H9 (cell line): ENCODE measurements at places on chromosomes 2 and 18.

DNA sequence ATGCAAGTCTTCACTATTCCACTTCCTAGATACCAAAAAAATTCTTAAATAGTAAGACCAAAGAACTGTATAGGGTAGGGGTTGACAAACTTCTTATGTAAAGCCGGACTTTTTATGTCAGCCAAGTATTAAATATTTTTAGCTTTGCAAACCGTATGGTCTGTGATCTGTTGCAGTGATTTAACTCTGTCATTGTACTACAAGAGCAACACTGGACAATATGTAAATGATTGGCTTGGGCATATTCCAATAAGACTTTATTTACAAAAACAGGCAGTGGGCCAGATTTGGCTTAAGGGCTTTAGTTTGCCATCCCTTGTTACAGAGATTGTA lies 48.0 kb downstream of the MGAT5 start:
- no peak for DNase-seq

GRCh38 chr2:65364986-65365733 lies 67.2 kb downstream of the SPRED2 start:
- DNase-seq = no peak

DNA sequence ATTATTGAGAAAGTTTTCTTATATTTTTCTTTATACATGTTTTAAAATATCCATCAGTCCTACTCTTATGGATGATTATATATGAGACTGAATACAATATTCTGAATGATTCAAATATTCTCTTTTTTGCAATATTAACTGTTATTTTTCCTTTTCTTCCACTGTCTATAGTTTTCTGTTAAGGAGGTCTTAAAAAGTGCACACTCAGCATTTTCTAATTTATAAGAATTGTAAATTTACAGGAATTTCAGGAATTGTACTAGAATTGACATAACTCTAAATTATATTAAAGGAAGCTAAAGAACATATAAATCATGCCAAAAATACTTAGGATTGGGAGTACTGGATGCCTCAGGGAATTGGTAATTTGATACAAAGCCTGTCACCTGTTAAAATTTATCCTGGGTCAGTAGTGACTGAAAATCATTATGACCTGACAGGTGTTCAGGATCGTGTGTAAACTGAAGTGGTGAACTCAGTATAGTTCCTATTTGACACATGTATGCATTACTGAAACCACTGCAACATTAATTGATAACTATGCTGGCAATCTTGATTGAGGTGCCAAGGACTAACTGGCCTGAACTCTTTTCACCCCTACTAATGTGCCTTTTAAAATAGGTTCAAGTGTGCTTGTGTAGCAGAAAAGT lies 30.4 kb downstream of the MSTN start:
- DNase-seq = no peak

DNA sequence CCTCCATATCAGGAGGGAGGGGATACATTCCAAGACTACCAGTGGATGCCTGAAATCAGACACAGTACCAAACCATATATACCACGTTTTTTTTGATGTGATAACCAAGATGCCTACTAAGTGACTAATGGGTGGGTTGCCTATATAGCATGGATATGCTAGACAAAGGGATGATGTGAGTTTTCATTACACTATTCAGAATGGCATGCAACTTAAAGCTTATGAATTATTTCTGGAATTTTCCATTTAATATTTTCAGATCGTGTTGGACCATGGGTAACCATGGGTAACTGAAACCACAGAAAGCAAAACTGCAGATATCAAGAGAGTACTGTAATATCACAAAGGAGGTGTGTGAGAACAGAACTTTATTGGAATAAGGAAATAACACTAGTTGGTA lies 39.6 kb upstream of the CRACDL start:
- no peak for DNase-seq
